Tibial artery (tissue), 4 donors: ENCODE measurements at places on chromosomes 12 and 14.

GRCh38 chr12:94855853-94856252 is 147.6 kb downstream of the NDUFA12 start:
- no peaks in the 10 kb centered on the region for H3K4me1 ChIP-seq
- H3K27ac ChIP-seq = no peak overlapping the region
- no peak for DNase-seq
- no peaks in the 10 kb centered on the region for H3K27me3 ChIP-seq

GRCh38 chr14:81275305-81276072 is 54.7 kb upstream of the GTF2A1 start:
- H3K4me1 ChIP-seq = no peaks in the 10 kb centered on the region
- H3K27ac ChIP-seq = no peak overlapping the region
- no peak for DNase-seq
- no peaks in the 10 kb centered on the region for H3K27me3 ChIP-seq
- H3K36me3 ChIP-seq = no peaks in the 10 kb centered on the region
- H3K4me3 ChIP-seq = no peak overlapping the region

DNA sequence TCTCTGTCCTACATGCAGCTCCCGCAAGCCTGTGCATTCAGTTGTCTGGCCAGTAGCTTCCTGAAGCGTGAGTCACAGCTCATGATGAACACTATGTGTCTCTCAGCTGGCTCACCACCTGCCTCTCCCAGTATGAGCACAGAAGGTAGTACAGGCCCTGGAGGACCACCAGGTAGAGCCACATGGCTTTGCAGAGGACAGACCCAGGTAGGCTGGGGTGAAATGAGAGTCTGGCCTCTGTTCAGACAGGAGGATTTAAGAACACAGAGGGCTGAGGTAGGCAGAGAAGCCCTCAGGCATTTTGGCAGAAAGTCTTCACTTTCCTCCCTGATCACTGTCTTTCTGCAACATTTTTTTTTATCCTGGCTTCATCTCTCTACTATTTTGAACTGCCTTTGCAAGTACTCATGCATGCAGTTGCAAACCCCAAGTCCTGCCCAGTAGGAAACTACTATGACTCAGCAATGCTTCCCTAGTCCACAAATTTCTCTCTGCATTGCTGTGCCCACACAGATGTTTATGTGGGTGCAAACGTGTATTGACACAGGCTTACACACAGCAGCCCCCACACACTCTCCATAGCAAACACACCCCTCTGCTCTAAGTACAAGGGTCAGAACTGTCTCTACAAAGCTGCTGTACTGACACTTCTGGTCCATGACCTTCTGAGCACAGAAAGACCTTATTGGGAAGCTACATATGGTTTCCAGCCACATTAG is 7.2 kb upstream of the SDR9C7 start:
- no peaks in the 10 kb centered on the region for H3K36me3 ChIP-seq
- H3K27ac ChIP-seq = no peak overlapping the region
- H3K4me1 ChIP-seq = no peaks in the 10 kb centered on the region

DNA sequence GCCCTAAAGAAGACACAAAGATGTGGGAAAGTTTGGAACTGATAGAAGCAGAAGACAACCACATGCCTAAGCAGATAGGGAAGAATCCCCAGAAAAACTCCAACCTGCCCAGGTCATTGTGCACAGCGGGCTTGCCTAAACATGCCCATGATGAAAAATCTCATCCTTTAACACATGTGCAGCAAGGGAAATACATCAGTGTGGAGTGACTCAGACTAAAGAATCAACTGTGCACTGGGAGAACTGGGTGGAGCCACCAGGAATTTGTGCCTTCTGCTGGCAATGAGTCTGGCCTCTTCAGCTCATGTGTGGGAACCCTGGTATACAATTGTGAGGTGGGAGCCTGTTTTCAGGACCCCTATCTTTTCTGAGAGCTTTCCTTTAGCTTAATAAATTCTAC is 398.5 kb downstream of the FSCB start:
- H3K36me3 ChIP-seq = no peaks in the 10 kb centered on the region
- no peak overlapping the region for H3K27ac ChIP-seq
- DNase-seq = no peak
- H3K27me3 ChIP-seq = no peaks in the 10 kb centered on the region
- no peak overlapping the region for H3K4me3 ChIP-seq

DNA sequence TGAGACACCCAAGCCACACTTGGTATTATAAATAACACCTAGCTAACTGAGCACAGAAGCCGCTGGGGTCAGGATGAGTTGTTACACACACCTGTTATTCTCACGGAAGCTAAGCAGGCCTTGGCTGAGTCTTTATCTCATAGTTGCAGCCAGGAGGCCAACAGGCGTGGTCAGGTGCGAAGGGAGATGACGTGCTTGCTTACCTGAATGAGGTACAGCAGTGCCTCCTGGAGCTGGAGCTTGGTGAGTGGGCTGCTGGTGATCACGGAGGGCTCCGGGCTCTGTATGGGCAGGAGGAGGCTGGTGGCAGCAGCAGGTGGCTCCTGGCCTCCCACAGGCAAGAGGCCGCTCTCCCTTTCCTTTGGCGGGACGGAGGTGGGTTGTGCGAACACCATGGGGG is 30.4 kb upstream of the CACNA2D4 start:
- H3K27ac ChIP-seq = peak overlapping the region; percentile 57
- H3K27me3 ChIP-seq = no peaks in the 10 kb centered on the region
- H3K4me3 ChIP-seq = no peak overlapping the region
- DNase-seq = no peak
- H3K36me3 ChIP-seq = peaks cover 63% of the 10 kb centered on the region

DNA sequence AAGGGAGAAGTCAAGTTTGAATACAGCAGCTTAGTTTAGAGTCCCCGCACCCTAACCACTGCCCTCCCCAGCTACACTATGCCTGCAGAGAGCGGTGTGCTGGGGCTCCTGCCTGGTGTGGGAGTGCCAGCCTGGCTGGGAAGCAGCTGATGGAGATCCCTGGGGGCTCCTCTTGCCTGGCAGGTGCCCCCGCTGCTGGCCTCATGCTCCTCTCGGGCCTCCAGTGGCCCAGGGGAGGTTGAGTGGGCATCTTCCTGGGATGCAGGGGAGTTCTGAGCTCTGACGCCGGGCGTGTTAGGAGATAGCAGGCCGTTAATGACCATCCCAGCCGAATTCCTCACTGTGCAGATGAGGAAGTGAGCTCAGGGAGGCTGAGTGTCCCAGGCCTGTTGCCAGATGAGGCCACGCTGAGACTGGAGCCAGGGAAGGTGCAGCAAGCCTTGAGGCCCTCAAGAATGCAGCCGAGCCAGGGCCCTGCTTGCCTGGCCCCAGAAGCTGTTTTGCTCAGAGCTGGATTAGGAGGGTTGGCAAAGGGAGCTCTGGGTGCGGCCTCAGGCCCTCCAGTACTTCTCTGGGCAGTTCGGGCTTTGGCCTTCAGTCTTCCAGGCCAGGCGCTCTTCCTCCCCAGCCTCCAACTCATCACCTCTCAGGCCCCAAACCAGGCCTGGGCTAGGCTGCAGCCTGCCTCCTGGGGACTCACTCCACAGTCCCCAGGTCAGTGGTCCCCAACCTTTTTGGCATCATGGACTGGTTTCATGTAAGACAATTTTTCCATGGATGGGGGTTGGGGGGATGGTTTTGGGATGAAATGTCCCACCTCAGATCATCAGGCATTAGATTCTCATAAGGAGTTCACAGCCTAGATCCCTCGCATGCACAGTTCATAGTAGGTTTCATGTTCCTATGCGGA is 6.6 kb upstream of the CYP46A1 start:
- peak; percentile 58 for DNase-seq
- no peak overlapping the region for H3K4me3 ChIP-seq
- H3K27ac ChIP-seq = no peak overlapping the region
- peaks cover 31% of the 10 kb centered on the region for H3K27me3 ChIP-seq

DNA sequence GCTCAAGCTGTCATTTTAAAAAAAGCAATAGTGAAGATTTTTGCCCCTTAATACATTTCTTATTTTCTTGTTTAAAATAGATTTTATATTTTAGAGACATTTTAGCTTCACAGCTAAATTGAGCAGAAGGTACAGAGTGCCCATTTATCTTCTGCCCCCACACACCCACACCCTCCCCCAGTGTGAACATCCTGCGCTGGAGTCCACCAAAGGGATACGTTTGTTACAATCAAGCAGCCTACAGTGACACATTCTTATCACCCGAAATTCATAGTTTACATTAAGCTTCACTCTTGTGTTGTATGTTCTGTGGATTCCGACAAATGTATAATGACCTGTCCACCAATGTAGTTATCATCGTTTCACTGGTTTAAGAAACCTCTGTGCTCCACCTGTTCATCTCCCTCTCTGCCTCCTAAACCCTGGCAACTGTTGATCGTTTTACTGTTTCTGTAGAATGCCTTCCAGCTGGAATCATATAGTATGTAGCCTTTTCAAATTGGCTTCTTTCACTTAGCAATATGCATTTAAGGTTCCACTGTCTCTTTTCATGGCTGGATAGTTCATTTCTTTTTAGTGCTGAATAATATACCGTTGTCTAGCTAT is 91.0 kb upstream of the TRAF3 start:
- no peaks in the 10 kb centered on the region for H3K4me1 ChIP-seq
- H3K27ac ChIP-seq = no peak overlapping the region

GRCh38 chr12:78269620-78270019 is 438.9 kb downstream of the NAV3 start:
- H3K4me3 ChIP-seq = no peak overlapping the region
- no peak for DNase-seq
- H3K4me1 ChIP-seq = no peaks in the 10 kb centered on the region
- no peaks in the 10 kb centered on the region for H3K36me3 ChIP-seq

- no peak overlapping the region for H3K4me3 ChIP-seq
- DNase-seq = no peak
- no peaks in the 10 kb centered on the region for H3K36me3 ChIP-seq
Observed at GRCh38 chr12:8637666-8638065, 25.0 kb downstream of the MFAP5 start.

DNA sequence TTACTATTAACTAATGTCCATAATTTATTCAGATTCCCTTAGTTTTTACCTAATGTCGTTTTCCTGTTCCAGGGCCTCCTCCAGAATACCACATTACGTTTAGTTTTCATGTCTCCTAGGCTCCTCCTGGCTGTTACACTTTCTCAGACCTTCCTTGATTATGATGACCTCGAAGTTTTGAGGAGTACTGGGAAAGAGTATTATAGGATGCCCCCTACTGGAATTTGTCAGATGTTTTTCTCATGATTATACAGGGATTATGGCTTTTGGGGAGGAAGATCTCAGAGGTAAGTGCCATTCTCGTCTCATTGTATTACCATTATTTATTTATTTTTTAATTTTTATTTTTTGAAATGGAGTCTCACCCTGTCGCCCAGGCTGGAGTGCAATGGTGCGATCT is 17.7 kb upstream of the C1S start:
- H3K27me3 ChIP-seq = no peaks in the 10 kb centered on the region
- H3K4me1 ChIP-seq = no peaks in the 10 kb centered on the region
- DNase-seq = no peak
- H3K36me3 ChIP-seq = no peaks in the 10 kb centered on the region

GRCh38 chr12:12733118-12733517 is 15.9 kb downstream of the CDKN1B start:
- peak overlapping the region; percentile 75 for H3K27ac ChIP-seq
- H3K36me3 ChIP-seq = no peaks in the 10 kb centered on the region
- H3K27me3 ChIP-seq = no peaks in the 10 kb centered on the region
- no peak overlapping the region for H3K4me3 ChIP-seq
- H3K4me1 ChIP-seq = peaks cover 18% of the 10 kb centered on the region

- peaks cover 6% of the 10 kb centered on the region for H3K4me1 ChIP-seq
- H3K36me3 ChIP-seq = no peaks in the 10 kb centered on the region
- no peaks in the 10 kb centered on the region for H3K27me3 ChIP-seq
- no peak overlapping the region for H3K27ac ChIP-seq
Observed at GRCh38 chr12:93166541-93167307, 211.0 kb upstream of the NUDT4 start.

GRCh38 chr12:24889411-24889810 is 59.5 kb downstream of the BCAT1 start:
- no peak overlapping the region for H3K4me3 ChIP-seq
- no peaks in the 10 kb centered on the region for H3K4me1 ChIP-seq
- H3K27me3 ChIP-seq = no peaks in the 10 kb centered on the region
- no peaks in the 10 kb centered on the region for H3K36me3 ChIP-seq

DNA sequence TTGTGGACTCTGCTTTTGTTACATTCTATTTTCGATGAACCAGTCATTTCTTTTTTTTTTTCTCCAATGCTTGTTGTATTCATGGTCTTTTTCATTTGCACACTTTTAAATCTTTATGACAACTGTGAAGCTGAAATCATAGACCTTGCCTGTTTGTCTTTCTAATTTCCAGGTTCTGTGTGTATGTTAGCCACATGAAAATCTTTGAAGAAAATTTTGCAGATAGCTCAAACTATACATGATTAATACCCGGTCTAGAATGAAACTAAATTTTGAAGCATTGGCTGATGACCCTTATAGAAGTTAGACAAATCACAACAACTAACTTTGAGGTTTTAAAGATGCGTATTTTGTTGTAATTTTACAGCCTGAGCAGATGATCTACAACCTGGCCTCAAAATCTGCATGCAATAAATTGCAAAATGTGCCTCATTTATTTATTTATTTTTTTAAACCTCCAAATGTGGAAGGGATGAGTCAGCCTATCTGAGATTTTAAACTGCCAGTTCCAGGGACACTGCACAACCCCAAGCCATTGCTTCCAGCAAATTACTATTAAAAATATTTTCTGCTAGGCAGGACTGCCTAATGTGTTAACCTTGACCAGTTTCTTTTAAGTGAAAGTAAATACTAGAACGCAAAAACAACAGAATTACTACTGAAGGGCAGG is 96.3 kb upstream of the NAV3 start:
- H3K27me3 ChIP-seq = no peaks in the 10 kb centered on the region
- no peaks in the 10 kb centered on the region for H3K36me3 ChIP-seq
- no peaks in the 10 kb centered on the region for H3K4me1 ChIP-seq
- no peak overlapping the region for H3K4me3 ChIP-seq
- no peak overlapping the region for H3K27ac ChIP-seq

DNA sequence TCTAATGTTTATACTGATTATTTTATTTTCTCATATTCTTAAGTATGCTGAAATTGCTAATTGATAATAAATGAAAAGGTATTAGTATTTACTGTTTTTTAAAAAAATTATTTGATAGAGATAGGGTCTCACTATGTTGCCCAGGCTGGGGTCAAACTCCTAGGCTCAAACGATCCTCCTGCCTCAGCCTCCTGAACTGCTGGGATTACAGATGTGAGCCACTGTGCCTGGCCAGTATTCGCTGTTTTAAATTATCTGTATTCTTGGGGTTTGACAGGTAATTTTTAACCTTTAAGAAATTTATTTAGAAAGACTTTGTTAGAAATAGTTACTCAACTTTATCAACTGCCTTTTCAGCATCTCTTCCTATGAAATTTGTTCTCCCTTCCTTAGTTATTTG is 32.2 kb downstream of the RAN start:
- no peaks in the 10 kb centered on the region for H3K36me3 ChIP-seq
- H3K4me1 ChIP-seq = no peaks in the 10 kb centered on the region
- no peak overlapping the region for H3K4me3 ChIP-seq
- H3K27me3 ChIP-seq = no peaks in the 10 kb centered on the region

GRCh38 chr12:104486943-104487819 is 30.4 kb downstream of the CHST11 start:
- H3K4me3 ChIP-seq = no peak overlapping the region
- H3K27ac ChIP-seq = peak overlapping the region; percentile 31
- DNase-seq = no peak
- H3K4me1 ChIP-seq = peaks cover 19% of the 10 kb centered on the region
- H3K27me3 ChIP-seq = no peaks in the 10 kb centered on the region
- H3K36me3 ChIP-seq = no peaks in the 10 kb centered on the region

- no peak overlapping the region for H3K27ac ChIP-seq
- H3K36me3 ChIP-seq = no peaks in the 10 kb centered on the region
- DNase-seq = no peak
- H3K4me3 ChIP-seq = no peak overlapping the region
Observed at GRCh38 chr12:52228366-52228765, 4.7 kb upstream of the KRT7 start.

- H3K4me3 ChIP-seq = no peak overlapping the region
- no peaks in the 10 kb centered on the region for H3K36me3 ChIP-seq
- H3K4me1 ChIP-seq = no peaks in the 10 kb centered on the region
- H3K27me3 ChIP-seq = no peaks in the 10 kb centered on the region
- no peak overlapping the region for H3K27ac ChIP-seq
Observed at GRCh38 chr12:69030321-69030720, 97.3 kb upstream of the CPM start.
